ENCODE measurements at places on chromosomes 4 and X. TPM values are rescaled to one million over a fixed set of nuclear protein-coding genes. Genes with fewer than 3 reads are reported as not detected.

The REELD1 gene
- 1.4 TPM for total RNA-seq

The GAGE1 gene
- total RNA-seq: not detected

The PGRMC2 gene
- total RNA-seq: 39.3 TPM

GRCh38 chrX:13165266-13166189, 121.1 kb upstream of the FAM9C start:
- no peak for DNase-seq
- H3K36me3 ChIP-seq: no peaks in the 10 kb centered on the region
- no peaks in the 10 kb centered on the region for H3K27me3 ChIP-seq
- no peak overlapping the region for H3K4me3 ChIP-seq
- H3K4me1 ChIP-seq: peaks cover 7% of the 10 kb centered on the region

- no peak overlapping the region for H3K27ac ChIP-seq
- no peak for DNase-seq
- peaks cover 3% of the 10 kb centered on the region for H3K36me3 ChIP-seq
- H3K27me3 ChIP-seq: peaks cover 27% of the 10 kb centered on the region
Measured at GRCh38 chr4:8556341-8557150, 23.6 kb upstream of the GPR78 start.

GRCh38 chr4:104416725-104417356, 77.9 kb downstream of the CXXC4 start:
- H3K4me1 ChIP-seq: no peaks in the 10 kb centered on the region
- DNase-seq: no peak
- H3K4me3 ChIP-seq: no peak overlapping the region
- no peak overlapping the region for H3K27ac ChIP-seq
- peaks cover 4% of the 10 kb centered on the region for H3K27me3 ChIP-seq

GRCh38 chr4:96483308-96484030, 643.6 kb downstream of the PDHA2 start:
- no peak for DNase-seq
- H3K36me3 ChIP-seq: no peaks in the 10 kb centered on the region
- no peak overlapping the region for H3K4me3 ChIP-seq
- H3K27me3 ChIP-seq: no peaks in the 10 kb centered on the region

DNA sequence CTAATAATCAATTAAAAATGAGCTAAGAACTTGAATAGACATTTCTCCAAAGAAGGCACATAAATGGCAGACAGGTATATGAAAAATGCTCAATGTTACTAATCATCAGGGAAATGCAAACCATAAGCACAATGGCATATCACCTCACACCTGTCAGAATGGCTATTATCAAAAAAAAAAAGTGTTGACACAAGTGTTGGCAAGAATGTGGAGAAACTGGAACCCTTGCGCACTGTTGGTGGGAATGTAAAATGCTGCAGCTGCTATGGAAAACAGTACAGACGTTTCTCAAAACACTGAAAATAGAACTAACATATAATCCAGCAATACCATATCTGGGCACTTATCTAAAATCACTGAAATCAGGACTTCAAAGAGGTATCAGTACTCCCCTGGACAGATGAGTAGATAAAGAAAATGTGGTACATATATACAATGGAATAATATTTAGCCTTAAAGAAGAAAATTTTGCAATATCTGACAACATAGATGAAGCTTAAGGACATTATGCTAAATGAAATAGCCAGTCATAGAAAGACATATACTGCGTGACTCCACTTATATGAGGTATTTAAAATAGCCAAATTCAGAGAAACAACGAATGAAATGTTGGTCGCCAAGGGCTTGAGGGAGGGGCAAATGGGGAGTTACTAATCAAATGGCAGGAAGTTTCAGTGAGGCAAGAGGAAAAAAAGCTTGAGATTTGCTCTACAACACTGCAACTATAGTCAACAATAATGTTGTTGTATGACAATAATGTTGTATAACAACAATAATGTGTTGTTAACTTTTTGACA, 175.5 kb downstream of the WDFY3 start:
- H3K4me3 ChIP-seq: no peak overlapping the region

GRCh38 chrX:40581336-40581920, 658 bp downstream of the ATP6AP2 start:
- peak overlapping the region; percentile 80 for H3K4me3 ChIP-seq
- peaks cover 21% of the 10 kb centered on the region for H3K4me1 ChIP-seq

GRCh38 chrX:358651-359143, 28.0 kb downstream of the PPP2R3B start:
- no peak for DNase-seq
- no peak overlapping the region for H3K4me3 ChIP-seq
- H3K36me3 ChIP-seq: peaks cover 10% of the 10 kb centered on the region
- no peaks in the 10 kb centered on the region for H3K27me3 ChIP-seq
- H3K4me1 ChIP-seq: peaks cover 14% of the 10 kb centered on the region
- peak overlapping the region; percentile 85 for H3K27ac ChIP-seq

GRCh38 chrX:68794461-68794860, 34.4 kb upstream of the EFNB1 start:
- no peaks in the 10 kb centered on the region for H3K36me3 ChIP-seq
- no peak overlapping the region for H3K27ac ChIP-seq
- H3K4me3 ChIP-seq: no peak overlapping the region
- no peak for DNase-seq
- H3K27me3 ChIP-seq: no peaks in the 10 kb centered on the region

DNA sequence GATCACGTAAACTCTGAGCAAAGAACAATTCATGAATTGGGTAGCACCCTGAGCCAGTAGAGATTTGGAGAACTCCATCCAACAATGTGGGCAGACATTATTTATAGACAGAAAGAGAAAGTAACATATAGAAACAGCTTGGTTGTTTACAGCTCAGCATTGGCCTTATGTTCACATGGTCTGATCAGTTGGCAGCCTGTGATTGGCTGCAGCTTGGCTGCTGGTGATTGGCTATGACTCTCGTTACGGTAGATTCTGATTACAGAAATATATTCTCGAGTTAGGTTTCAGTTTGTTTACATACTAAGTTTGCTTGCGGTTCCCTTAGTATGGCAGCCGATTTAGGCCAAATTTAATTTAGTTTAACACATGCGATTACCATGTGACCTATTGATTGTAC, 663.4 kb downstream of the RAPGEF2 start:
- no peak overlapping the region for H3K4me3 ChIP-seq
- no peaks in the 10 kb centered on the region for H3K36me3 ChIP-seq
- H3K4me1 ChIP-seq: no peaks in the 10 kb centered on the region
- H3K27ac ChIP-seq: no peak overlapping the region

GRCh38 chr4:14566518-14566917, 435.8 kb upstream of the CPEB2 start:
- H3K4me1 ChIP-seq: no peaks in the 10 kb centered on the region
- no peak for DNase-seq
- H3K27me3 ChIP-seq: no peaks in the 10 kb centered on the region
- H3K36me3 ChIP-seq: no peaks in the 10 kb centered on the region
- H3K4me3 ChIP-seq: no peak overlapping the region
- H3K27ac ChIP-seq: no peak overlapping the region

Measured in T-helper 17 cell (primary cell).